ENCODE measurements at places on chromosomes 1 and 21.

GRCh38 chr1:111213412-111213811 is 13.0 kb upstream of the DENND2D start:
- no peak for DNase-seq

GRCh38 chr1:44632598-44632997 is 41.7 kb downstream of the TMEM53 start:
- no peak for DNase-seq

DNA sequence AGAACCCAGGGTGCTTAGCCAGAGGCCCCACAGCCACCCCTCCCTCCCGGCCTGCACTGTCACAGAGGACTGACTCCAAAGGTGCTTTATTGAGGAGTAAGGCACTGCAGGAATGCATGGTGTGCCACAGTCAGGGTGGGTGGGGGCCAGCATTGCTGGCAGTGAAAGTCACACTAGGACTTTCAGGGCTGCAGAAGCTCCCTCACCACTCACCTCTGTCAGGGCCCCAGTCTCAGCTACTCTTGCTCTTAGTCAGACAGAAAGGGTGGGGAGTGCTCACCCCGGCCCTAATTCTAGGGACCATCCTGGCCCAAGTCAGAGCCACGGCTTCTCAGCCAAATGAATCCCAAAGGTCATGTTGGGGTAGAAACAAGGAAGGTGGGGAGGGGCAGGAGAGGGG is 19.4 kb downstream of the KNCN start:
- no peak for DNase-seq

DNA sequence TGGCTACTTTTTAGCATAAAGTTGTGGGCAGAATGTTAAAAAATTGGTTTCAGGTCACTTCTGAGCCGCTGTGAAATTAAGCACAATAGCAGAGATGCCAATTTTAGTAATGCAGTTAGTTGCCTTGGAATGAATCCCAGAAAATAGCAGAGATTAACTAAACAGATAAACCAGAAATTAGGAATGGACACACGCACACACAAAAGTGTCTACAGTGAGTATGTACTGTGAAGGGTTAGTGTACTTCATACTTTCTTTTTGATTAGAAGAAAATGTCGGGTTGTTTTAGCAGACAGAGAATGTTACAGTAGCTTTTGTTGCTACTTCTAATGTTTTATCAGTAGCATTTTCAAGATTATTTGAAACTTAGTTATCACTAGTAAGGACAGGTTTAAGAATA is 106.7 kb downstream of the LEPR start:
- no peak for DNase-seq

GRCh38 chr21:15242906-15243305 is 178.1 kb upstream of the NRIP1 start:
- no peak for DNase-seq

- no peak for DNase-seq
These were observed 54.3 kb downstream of the ABL2 start for GRCh38 chr1:179175011-179175841.

DNA sequence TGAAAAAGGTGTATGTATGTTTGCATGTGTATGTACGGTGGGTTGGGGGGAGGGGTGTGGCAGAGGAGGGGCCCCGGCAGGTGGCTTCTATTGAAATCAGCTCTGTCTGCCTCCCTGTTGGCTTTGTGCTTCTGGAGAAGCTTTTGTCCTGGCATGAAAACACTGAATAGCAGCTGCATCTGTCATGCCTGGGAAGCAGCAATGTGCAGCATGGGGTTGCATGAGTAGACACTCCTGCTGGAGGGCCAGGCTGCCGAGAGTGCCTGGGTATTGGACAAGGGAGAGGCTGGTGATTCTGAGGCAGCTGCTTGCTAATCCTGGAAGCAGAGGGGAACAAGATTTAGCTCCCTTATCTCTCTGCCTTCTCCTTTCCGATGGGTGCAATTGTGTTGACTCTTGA is 20.5 kb downstream of the MAPKAPK2 start:
- DNase-seq: no peak

DNA sequence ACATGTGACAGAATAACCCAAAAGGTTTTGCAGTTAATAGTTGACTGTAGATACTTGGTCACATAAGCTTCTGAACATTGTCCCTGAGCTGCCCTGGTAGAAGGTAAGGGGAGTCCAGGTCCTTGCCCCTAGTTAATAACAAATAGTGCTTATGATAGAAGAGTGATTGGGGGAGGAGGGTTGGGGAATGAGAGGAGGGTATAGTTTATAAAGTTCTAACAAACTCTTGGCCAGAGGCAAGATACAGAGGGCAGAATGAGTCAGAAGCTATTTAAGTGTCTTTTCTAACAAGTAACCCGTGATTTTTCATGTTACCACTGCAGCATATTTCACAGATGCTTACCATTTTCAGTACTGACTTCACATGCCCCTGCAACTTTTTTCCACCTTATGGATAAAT is 26.7 kb upstream of the MYOCOS start:
- DNase-seq: no peak

DNA sequence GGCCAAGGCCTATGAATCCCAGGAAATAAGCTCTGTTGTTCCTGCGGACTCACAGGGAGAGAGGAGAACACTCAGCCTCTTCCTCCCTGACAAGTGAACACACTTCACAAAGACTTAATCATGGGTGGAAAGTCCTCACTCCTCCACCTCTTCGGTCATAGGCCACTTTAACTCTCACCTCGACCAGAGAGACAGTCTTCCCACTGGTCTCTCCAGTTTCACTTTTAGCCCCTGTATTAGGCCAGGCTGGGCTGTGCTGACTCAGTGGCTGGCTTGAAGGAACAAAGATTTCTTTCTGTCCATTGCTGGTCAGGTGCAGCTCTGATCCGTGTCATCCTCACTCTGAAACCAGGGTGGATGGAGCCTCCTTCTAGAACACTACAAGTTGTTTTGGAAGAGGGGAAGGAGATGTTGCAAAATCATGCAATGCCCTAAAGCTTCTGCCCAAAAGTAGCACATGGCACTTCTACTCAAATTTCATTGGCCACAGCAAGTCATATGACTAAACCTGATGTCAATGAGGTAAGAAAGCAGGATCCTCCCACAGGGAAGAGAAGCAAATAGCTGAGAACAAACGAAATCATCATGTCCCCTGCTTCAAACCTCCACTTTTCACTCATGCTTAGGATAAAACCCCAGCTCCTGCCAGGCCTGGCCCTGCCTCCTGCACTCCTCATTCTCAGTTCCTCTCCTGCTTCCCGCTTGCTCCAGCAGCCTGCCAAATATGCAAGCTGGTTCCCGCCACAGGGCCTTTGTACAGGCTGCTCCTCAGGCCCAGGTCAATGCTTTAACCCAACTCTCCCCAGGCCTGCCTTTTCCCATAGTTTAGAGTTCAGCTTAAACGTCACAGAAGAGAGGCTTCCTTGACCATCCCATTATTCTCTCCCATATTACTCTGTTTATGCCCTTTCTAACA is 150.5 kb upstream of the RUNX3 start:
- DNase-seq: no peak

- peak; percentile 37 for DNase-seq
These were observed 29.1 kb upstream of the JUN start for GRCh38 chr1:58812926-58813325.

DNA sequence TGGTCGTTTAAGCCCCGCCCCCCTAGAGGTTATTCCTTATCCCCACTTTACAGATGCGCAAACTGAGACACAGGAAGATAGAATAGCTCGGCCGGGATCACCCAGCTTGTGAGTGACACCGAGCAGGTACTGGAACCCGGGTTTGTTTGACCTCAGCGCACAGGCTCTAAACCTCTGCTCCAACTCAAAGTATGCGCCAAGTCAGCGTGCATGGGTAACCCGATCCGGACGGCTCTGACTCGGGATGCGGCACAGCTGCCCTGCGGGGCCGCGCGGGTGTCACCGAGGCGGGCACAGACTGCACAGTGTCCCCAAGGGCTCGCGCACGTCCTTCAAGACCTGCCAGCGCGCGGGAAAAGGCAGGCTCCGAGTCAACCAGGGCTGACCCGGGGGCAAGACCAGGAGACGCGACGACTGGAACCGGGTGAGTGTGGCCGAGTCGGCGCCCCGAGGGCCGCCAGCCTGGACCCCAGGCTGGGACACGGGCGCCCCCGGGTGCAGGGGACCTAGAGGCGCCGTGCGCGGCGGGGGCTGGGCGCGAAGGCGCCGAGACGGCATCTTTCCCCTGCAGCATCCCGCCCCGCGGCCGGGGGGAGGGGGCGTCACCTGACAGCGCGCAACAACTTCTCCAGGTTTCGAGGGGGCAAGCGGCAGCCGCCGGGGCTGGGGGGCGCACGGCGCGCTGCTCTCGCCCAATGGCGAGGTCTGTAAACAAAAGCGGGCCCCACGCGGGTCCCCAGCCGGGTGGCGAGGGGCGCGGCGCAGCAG is 101.9 kb upstream of the SOD1 start:
- no peak for DNase-seq

DNA sequence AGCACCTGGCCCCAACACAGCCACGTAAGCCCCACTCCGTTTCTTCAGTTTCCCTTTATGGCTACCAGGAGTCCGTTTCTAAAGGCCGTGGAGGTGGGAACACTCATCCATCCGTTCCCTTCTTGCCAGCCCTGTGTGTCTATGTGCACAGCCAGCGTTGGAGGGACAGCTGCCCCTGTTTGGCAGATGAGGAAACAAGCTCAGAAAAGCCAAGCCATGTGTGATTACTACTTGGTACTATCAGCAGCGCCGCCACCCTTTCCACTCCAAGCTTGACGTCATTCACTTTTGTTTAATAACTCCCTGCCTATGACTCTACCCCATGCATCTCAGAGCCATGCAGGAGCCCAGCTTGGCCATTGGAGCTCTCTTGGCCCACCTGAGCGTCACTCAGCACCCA is 3.5 kb downstream of the LRP8 start:
- no peak for DNase-seq

- no peak for DNase-seq
These were observed 52.7 kb upstream of the DIRAS3 start for GRCh38 chr1:68103011-68103545.

DNA sequence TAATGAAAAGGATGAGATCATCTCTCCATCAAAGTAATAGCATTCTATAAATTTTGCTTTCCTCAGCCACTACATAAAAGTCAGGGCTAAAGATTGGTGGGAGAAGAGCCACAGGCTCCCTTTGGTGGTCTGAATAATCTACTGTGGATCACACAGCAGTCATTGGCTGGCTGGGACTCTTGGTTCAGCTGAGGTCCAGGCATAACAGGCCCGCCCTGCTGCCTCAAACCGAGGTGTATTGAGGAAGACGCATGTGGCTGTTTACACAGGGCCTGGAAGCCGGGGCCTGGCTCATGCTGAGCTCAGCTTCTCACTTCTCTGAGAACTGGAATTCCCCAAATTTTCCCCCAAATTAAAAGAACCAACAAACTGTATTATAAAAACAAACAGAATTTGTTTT is 139.2 kb downstream of the PTPRC start:
- DNase-seq: no peak

- no peak for DNase-seq
These were observed 14.1 kb upstream of the DEGS1 start for GRCh38 chr1:224168859-224169380.

DNA sequence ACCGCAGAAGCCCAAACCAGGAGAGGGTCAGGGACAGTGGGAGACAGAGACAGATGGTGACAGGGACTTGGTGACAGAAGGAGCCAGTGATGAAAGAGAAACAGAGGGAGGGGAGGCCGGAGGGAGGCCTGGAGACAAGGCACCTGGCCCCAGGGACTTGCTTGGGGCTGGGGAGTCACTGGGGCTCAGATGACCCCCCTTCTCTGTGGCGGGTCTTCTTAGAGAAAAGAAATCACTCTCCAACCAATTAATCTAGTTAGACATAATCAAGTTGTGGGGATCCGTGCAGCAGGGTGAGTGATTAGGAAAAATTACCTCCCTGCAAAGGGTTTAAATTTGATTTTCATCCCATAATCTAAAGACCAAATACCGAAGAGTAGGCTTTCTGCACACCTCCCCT is 519.8 kb downstream of the PTPRU start:
- no peak for DNase-seq

DNA sequence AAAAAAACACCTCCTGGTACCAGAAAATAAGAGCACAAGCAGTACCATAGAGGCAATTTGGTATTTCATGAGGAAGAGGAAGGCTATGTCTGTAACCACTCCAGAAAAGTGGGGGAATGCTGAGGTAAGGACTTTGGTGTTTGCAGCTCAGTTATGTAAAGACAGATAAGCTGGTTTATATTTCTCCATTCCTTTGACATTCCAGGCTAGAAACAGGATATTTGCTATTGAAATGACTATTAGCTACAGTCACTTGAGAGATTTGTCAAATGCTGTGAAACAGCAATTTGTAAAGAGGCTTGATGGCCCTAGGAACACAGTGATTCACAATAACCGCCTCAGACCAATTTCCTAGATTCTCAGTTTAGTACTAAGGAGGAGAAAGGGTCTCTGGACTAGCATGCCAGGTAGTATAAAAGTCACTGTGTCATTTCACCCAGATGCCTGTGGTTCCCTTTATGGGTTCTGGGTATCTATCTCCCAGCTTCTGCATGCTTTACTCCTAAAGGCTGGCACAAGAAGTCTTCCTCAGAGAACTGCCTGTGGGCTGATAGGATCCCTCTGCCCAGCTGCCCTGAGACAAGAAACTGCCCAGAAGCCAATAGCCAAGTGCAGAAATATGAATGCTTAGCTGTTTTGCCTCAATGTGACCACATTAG is 80.5 kb downstream of the VCAM1 start:
- no peak for DNase-seq

DNA sequence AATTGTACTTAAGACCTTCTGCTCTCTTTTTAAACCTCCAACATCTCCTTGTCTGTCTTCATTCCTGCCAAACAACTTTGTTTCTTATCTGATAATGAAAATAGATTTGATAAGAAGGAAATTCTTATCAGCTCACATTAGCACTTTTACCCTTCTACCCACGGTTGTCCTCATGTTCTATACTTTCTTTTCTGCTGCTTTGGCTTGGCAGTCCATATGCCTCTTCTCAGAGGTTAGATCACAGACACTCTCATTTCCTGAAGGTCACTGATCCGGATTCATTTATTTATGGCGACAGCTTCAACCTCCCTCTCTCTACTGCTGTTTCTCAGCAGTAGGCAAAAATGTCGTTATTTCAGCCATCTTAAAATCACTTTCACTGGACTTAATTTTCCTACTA is 2015.8 kb downstream of the NCAM2 start:
- DNase-seq: no peak

GRCh38 chr1:115188680-115189395 is 99.5 kb upstream of the TSPAN2 start:
- no peak for DNase-seq

DNA sequence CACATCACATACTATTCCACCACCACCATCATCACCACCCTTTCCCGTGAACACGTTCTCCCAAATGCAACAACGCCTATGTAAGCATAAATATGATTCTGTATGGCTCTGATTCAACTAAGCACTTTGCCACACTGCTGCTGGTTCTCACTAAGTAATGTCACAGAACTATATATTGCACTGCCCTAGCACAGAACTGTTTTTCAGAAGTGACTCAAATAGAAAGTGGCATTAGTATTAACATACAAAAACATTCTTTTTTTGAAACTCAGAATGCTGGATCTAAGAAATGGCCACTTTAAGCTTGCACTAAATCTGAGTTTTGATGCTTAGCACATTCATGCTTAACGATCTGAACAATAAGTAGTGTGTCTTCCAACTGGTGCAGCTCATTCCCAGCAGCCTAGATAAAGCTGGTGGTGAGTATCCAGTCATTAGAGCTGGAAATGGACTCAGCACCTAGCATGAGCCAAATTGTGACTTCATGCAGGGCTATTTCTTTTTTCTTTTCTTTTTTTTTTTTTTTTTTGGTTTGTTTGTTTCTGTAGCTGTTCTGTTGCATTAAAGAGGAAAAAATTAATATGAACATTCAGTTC is 46.2 kb upstream of the ZC3H11B start:
- no peak for DNase-seq

Data from CD8-positive, alpha-beta memory T cell (primary cell).